GM20000 (cell line): ENCODE measurements at places on chromosomes 3 and 15.

- DNase-seq = peak; percentile 18
Measured at GRCh38 chr3:72821161-72821781, 27.0 kb downstream of the SHQ1 start.

- DNase-seq = no peak
Measured at GRCh38 chr15:61159901-61160300, 69.2 kb downstream of the RORA start.

DNA sequence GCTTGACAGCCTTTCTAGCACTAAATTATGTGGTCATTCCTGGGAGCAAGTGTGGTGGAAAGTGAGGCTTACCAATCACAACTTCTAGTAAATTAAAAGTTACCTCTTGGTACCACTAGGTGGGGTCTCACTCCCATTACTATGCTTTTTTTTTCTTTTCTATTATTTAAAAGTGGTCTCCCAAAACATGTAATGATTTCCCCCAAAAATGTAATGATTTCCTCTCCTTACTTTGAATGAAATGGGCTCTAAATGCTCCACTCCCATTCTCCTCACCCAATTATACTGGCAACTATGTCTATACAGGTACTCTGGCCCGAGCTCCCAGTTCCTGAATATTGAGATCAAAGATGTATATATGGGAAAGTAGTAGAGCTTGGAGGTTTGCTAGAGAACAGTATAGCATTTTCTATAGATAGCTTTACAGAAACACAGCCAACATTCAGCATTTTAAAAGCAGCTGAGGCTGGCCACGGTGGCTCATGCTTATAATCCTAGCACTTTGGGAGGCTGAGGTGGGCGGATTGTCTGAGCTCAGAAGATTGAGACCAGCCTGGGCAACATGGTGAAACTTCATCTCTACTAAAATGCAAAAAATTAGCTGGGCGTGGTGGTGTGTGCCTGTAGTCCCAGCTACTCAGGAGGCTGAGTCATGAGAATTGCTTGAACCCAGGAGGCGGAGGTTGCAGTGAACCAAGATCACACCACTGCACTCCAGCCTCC, 70.9 kb downstream of the DCUN1D1 start:
- peak; percentile 22 for DNase-seq

GRCh38 chr3:73680391-73681095, 55.8 kb upstream of the PDZRN3 start:
- DNase-seq = no peak

DNA sequence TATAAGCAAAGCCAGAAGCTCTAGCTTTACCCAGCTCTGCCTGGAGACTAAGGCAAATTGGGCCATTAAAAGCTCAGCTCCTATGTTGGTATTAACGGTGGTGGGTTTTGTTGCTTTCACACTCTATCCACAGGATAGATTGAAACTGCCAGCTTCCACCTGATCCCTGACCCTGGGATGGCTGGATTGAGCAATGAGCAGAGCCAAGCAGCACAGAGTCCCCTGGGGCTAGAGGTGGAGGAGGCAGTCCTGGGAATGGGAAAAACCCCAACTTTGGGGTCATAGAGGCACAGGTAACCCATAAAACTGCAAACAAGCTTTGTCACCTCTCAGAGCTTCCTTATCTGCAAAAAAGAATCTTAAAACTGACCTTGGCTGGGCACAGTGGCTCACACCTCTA, 6.6 kb downstream of the RHO start:
- no peak for DNase-seq

GRCh38 chr3:85851071-85851470, 892.3 kb downstream of the CADM2 start:
- DNase-seq = no peak

- DNase-seq = no peak
Measured at GRCh38 chr3:186044968-186045367, 63.9 kb downstream of the ETV5 start.

GRCh38 chr3:176739159-176739558, 458.1 kb downstream of the TBL1XR1 start:
- DNase-seq = no peak

GRCh38 chr3:136194409-136195257, 1.5 kb downstream of the MSL2 start:
- DNase-seq = peak; percentile 25

DNA sequence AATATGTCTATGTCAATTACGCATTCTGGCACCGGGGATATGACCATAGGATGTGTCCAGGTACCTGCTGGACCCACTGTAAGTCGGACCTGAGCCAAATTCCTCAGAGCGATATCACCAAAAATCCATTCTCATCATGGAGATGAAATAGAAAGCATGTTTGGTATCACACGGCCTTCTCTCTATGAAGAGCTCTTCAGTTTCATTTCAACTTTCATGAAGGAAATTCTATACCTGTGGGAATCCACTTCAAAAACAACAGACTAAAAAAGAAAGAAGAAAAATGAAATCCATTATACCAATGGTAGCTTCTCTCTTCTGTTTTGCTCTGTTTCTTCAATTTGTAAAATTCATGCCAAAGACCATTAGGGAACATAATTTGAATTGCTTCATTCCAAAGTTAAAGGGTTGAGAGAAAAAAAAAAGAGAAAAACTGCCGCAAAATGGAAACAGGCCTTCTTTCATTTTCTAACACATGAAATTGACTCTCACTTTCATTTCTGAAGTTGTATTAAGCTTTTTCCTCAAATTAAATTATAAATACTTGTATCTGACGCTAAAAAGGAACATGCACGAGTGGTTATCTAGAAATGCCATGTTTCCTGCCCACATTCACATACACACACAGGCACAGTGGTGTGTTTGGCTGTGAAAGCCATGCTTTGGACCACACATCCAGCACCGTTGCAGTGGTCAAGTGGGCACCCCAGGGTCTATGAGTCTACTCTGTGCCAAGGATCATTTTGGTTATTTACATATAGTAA, 46.9 kb upstream of the DIPK2A start:
- peak; percentile 28 for DNase-seq

- DNase-seq = no peak
Measured at GRCh38 chr15:74790080-74790916, 8.4 kb downstream of the CSK start.

GRCh38 chr15:40500568-40501330, 30.0 kb downstream of the CHST14 start:
- DNase-seq = no peak

DNA sequence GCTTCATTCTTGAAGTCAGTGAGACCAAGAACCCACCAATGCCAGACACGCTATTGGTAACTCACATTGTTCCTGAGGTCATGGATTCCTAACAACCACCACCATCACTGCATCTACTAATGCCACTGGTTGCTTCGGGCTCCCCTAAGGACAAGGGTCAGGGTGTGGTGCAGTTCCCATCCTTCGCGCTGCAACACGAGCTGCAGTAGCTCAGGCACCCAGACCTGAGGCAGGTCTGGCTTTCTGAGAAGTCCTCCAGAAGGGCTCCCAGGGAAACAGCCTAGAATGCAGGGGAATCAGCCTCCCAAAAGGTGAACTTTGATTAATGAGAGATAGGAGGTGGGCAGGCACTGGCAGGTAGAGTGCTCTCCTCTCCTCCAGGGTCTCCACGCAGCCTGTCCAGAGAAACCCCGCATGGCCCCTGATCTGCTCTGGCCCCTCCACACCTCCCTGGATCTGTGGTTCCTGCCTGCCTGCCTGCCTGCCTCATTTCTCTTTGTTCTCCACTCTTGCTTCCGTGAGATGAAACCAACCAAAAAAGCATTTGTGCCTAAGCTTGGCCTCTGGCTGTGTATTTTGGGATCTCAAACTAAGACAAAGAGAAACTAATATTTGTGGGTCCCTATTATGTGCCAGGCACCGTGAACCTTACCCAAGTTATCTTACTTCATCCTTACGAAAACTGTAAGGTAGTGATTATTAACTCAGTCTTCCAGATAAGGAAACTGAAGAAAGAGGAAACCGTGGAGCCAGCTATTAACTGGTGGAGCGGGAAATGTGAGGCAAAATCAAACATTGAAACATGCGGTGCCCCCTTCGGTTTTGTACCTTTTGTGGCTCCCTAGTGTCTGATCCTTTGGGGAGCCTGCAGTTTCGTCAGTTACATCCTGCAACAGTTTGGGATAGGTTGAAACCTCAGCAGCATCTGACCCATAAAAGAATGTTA, 43.9 kb upstream of the USP3 start:
- DNase-seq = no peak

DNA sequence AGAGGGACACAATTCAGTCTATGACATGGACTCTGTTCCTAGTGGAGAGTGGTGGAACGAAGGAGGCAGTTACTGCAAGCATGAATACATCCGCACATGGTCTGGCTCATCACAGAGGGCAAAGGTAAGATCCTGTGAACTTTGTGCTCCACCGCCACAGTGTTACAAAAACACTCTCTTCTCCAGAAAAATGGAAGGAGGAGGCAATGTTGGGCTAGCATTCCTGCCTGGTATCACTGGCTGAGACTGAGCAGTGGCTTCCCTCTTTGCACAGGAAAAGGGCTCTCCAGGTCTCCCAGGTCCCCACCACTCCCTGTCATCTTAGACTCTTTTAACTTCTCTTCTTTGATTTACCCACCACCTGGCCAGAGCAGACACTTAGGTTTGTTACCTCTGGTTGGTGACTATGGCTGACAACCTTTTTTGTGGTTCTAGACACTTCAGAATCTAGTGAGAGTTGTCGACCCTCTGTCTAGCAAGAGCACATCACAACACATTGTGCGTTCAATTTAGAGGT, 1.5 kb upstream of the EEFSEC start:
- no peak for DNase-seq

GRCh38 chr3:176615826-176616225, 581.5 kb downstream of the TBL1XR1 start:
- no peak for DNase-seq

GRCh38 chr15:72783004-72783639, 436 bp downstream of the ADPGK start:
- peak; percentile 73 for DNase-seq

- peak; percentile 68 for DNase-seq
Measured at GRCh38 chr3:186254676-186255650, 107.1 kb downstream of the DGKG start.

DNA sequence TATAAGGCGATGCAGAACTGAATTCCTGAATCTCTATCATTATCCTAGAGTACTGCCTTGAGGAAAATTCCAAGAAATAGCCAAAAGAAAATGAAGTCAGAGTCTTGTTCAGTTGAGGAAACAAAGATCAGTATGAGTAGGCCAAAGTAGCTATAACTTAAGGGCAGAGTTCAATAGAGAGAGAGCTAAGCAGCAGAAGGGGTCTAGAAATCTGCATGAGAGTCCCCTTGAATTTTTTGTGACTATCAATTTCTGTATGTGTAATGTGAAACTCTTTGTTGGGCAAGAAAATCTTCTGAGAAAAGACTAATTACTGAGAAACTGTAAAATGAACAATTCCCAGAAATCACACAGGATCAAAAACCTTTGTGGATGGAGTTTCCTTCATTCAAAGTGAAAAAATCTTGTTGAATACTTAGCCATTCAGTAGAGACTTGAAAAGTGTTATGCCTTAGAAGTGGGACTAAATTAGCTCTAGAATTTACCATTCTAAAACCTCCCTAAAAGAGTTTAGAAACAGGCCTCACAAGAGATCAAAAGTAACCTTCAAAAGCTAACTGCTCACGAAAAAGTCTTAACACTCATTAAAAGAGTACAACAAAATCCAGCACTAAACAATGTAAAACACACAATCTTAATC, 43.1 kb upstream of the FNDC3B start:
- DNase-seq = no peak

- DNase-seq = no peak
Measured at GRCh38 chr3:42254566-42254965, 11.4 kb downstream of the CCK start.

DNA sequence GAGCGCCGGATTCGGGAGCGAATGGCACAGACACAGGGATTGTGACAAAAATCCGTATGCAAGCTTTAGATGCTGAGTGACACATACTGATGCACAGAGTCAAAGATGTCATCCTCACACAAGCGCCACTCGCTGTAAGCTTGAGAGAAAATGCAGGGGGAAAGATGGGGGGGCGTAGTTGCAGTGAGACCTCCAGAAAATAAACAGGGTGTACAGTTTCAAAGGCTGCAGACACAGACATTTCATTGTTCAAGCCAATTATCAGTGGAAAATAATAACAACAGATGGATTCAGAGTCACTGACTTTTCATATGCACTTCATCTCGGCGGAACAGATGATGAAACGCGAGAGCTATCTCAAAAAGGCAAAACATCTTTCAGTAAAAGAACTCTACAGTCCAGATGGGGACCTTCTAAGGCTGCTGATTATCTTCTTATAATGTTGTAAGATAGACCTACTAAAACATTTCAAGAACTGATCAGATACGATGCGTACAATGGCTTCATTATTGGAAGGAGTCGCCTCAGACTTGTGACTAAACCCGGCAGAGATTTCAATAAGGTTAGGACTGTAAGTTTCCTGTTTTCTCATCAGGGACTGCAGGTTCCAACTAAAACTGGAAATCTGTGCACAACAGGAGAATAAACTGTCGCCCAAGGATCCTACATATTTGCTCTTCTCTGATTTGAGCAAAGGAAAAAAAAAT, 275.4 kb downstream of the FOXP1 start:
- no peak for DNase-seq

DNA sequence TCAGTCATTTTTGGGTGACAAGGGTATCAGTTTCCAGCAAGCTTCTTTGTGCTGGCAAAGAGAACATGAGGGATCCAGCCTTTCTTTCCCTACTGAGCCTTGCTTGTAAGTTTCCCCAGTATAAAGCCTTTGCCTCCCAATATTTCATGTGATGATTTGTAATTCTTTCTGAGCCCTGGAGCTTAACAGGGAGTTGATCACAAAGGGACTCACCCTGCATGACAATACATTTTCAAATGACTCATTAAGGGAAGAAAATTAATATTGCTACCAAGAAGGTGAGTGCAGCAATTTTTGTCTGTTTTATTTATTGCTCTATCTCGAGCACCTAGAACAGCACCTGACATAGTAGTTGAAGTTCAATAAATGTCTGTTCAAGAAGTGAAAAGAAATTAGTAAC, 27.7 kb downstream of the OXSM start:
- DNase-seq = no peak

DNA sequence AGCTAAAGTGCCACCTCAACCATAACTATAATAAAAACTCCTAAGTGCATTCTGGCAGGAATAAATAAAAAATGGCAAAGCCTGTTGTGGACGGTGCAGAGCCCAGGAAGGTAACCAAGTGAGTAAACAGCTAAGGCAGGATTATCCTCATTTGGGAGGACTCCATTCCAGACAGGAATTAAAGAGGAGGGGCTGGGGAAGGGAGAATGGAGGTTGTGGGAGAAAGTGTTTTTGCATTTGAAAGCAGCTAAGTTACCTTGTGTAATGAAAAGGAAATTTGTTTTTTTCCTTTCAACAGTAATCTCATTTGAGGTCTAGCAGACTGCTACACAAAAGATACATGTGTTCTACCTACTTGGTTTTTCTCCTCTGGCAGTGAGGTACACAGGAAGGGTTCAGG, 248.5 kb downstream of the TIGIT start:
- no peak for DNase-seq
